Stimulated activated CD8-positive, alpha-beta memory T cell treated with anti-CD3 and anti-CD28 coated beads, Interleukin-4, amount 100 ng/mL, for 48 hours (primary cell): ENCODE measurements at places on chromosomes 5 and 9.

DNA sequence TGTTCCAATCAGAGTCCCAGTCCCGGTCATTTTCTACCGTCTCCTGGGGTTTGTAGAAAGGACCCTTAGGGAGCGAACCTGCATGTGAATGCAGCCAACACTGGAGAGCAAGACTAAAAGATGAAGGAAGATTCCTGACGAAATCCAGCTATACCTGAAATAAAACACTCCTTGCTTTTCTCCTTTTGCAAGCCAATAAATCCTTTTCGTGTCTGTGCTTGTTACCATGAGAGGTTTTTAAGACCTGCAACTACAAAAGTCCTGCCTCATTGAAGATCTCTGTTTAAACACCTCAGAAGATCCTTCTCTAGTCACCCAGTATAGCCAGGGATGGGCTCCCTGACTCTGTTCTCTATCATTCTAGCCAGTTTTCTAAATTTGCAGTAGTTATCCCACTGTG lies 10.0 kb upstream of the SLC34A1 start:
- DNase-seq: no peak

DNA sequence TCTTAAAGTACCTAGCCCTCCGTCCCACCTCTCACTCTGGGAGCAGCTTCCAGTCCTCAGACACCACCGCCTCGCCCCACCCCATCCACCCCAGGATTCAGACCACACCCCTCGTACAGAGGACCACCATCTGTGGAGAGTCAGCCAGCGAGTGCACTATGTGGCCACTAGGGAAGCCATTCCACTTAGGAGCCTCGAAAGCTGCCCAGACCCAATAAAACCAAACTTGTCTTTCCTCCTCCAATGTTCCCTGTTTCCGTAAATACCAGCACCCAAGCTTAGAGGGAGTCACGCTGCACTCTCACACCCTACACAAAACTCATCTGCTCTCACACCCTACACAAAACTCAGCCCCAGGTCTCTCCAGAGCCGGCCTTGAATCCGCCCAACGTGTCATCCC lies 1.9 kb downstream of the GCNT4 start:
- DNase-seq: peak; percentile 44

GRCh38 chr5:153719324-153719723 lies 228.9 kb downstream of the GRIA1 start:
- DNase-seq: no peak

DNA sequence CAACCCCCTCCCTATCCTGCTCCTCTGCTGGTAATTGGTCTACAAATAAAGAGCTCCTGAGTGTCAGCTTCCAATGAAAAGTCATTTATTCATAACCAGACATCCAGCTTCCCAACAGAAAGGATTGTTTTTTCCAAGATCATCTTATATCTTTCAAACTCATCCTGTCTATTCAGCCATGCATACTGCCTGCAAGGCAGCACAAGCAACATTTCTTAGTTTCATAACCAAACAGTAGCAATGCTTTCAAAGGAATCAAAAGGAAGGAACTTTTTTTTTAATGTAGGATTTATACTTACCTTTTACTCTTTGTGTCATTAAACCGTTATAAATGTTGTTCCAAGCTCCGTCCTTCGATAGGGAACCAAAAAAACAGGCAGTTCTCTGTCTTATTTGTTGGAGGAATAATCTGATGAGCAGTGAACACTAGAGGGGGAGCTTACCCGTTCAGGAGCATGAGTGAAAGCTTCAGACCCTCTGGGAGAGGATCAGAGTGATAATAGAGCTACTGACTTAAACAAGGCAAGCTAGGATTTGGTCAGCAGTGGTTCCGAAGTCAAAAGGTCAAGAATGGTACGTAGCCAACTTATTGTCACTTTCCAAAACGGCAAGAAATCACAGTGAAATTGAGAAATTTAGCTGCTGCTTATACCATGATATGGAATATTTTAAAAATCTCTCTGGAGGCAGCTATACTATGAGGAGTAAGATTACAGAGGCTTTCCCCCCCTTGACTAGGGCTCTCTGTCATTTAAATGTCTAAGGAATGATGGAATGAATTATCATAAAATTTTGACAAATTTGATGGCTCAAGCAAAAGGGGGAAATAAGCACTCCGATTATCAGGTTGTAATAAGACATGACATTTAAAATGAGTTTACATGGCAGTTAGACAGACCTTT lies 892.9 kb downstream of the NR2F1-AS1 start:
- no peak for DNase-seq

GRCh38 chr9:124341455-124342170 lies 73.6 kb downstream of the PSMB7 start:
- DNase-seq: no peak

- no peak for DNase-seq
Observed at GRCh38 chr5:135131801-135132680, 98.0 kb upstream of the PITX1 start.

DNA sequence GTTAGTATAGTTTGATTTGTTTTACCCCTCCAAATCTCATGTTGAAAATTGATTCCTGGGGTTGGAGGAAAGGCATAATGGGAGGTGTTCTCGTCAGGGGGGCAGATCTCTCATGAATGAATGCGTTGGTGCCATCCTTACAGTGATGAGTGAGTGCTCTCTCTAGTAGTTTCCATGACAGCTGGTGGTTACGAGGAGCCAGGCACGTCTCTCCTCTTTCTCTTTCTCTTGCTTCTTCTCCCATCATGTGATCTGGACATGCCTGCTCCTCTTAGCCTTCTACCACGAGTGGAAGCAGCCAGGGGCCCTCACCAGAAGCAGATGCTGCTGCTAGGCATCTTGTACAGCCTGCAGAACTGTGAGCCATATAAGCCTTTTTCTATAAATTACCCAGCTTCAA lies 454.1 kb downstream of the EFNA5 start:
- no peak for DNase-seq

DNA sequence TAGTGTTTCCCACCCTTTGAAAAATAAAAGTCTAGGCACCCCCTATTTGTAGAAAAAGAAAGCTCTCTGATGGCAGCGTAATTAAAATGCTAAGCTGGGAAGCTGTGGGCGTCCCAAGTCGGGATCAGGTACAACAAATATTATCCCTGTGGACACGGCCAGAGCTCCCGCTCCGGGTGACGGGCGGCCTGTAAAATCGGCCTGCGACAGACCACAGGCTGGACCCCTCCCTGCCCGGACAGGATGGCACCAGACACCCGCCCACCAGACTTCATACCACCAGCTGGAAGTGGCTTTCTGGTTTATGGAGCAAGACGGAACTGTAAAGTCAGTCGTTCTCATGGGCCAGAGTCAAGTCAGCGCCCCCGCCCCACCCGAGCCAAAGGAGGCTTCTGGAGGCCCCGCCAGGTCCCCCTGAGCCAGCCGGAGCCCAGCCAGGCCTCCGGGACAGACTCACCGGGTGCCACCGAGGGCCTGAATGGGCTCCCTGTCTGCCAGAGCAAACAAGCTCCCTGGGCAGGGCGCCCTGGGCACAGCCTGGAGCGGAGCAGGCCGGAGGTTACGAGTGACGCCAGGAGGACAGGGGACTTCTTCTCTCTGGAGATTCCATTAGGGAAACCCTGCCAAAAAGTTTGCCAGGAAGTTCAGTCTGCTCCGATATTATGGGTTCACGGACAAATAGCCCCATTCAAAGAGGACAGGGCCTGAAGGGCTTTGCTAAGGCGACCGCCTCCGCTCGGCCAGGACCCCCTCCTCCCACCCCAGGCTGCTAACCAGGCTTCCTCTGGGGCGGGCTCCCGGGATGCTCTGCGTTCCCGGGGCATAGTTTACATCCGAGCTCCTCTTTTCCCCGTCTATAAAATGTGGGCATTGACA lies 173.7 kb downstream of the ERCC6L2 start:
- no peak for DNase-seq

GRCh38 chr5:33891788-33892619 lies at the start of gene ADAMTS12:
ADAMTS12 (minus strand) TSS chr5:33891990; CDS start chr5:33891856, 134 bp downstream.
- DNase-seq: no peak

DNA sequence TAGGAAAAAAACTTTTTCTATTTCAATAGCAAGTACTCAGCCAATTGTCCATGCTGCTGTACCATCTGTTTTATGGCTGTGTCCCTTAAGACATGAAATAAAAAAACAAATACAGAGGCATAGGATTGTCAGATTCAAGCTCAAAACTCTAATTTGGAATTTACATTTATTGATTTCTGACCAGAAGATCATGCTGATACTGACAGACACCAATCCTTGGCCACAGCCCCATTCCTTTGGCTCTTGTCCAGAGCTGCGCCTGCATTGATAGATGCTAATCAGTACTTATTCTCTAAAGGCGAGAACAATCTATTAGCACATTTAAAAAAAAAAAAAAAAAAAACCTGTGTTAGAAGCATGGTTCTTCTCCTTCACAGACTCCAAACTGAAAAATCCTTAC lies 384.6 kb downstream of the TMEM232 start:
- no peak for DNase-seq

GRCh38 chr9:87686520-87687090 lies 39.3 kb upstream of the CTSL start:
- DNase-seq: no peak

DNA sequence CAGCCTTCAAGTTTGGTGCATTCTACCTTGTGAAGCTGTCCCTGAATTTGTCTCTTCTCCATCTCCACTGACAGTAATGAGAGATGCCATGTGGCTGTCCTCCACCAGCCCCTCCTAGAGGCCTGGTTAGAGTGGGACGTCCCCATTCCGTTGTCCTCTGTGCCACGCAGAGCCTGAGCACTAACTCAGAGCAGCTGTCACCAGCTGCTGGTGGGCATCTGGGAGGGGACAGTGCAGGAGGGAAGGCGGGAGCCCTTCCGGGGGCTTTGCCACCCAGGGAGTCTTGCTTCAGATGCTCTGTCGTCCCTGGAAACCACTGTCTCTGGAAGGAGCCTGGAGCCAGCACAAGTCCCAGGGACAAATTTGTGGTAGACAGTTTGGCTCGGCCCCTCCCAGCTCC lies 78.6 kb downstream of the PDZD2 start:
- DNase-seq: no peak

- no peak for DNase-seq
Observed at GRCh38 chr5:69317391-69317790, 15.2 kb downstream of the CCDC125 start.

DNA sequence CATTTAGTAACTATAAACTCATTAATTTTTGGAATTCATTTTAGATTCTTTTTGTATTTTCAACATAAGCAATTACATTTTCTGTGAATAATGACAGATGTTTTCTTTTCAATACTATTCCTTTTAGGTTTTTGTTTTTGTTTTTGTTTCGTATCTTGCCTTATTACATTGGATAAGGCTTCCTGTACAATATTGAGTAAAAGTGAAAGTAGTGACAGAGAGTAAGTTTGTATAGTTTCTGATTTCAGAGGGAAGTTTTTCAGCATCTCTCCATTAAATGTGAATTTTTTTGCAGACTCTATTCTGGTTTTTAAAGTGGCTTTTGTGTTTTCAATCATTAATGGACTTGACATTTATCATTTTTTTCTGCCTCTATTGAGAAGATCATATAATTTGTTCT lies 12.8 kb upstream of the CAMK4 start:
- DNase-seq: no peak

- DNase-seq: no peak
Observed at GRCh38 chr5:127944125-127944524, 139.4 kb upstream of the SLC12A2 start.

DNA sequence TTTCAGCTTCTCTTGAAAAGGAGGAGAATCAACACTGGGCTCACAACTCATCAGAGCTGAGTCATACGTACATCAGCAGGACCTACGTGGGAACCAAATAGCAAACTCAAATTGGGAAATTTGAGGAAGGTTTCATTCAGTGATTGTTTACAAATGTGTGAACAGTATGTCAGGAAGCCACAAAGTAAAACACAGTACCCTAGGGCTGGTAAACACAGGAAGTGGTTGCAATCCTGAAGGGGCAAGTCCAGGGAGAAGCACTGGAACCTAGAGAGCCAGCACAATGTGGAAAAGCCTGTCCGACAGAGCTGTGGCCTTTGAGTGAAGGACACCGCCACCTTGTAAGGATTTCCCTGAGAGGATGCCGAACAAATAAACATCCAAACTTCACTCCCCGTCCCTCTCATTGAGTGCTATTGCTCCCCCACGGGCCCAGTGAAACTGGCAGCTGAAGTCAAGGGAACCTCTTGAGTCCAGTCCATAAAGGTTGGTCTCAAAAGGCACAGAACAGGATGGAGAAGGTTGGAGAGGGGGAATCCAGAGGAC lies 26.7 kb upstream of the RICTOR start:
- no peak for DNase-seq

DNA sequence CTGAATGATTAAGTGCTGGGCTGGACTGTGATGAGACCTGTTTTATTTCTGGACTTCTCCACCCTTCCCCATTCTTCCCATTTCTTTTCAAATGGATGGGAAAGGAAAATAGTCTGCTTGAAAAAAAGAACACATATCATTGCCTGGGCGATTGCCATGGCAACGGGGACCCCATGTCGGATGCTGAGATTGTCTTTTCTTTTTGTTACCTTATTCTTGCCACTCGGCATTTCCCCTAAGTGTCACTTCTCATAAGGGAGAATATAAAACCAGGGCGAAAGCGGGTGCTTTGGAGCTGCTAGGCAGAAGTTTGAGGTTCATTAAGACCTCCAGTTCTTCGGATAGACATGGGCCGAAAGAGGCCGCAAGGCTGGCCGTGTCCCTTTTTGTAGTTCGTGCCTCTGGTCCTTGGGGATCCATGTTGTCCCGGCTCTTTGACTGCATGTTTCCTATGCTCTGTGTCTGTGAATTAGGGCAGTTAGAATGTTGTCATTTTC lies 763 bp downstream of the FGD3 start:
- DNase-seq: no peak

GRCh38 chr5:50694027-50694590 lies 27.7 kb downstream of the PARP8 start:
- no peak for DNase-seq

DNA sequence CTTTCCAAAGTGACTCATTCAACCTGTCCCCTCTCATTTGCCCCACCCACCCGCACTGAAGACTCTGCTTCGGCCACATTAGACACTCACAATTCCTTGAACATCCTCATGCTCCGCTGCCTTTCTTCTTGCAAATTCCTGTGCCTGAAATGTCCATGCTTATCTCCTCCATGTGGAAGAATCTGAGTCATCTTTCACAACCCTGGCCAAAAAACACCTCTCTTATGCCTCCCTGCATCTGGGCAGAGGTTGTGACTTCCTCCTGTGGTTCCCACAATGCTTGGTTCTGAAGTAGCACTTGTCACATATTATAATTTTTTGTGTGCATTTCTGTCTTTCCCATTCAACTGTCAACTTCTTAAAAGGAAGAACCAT lies 238.6 kb downstream of the ENC1 start:
- DNase-seq: no peak

GRCh38 chr9:96565671-96566497 lies 53.8 kb downstream of the CDC14B start:
- no peak for DNase-seq
